ENCODE measurements at places on chromosomes 7 and 10. TPM values are rescaled to one million over a fixed set of nuclear protein-coding genes. Genes with fewer than 3 reads are reported as not detected.

DNA sequence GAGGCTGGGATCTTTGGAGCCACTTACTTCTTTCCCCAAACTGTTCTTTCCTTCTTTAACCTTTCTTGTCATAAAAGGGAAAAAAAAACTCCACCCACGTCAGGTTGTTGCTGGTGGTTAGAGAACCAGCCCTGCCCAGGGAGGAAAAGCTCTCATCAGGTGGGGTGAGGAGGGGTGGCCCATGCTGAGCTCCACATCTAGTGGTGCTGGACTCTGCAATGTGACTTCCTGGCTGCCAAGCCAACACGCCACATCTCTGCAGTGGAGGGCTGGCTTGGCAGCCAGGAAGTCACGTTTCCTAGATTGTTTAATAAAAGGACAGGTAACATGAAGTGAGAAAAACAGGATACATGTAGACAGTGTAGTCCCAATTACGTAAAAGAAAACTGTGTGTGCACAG, 37.4 kb downstream of the WIPF3 start:
- H3K27me3 ChIP-seq, result no peaks in the 10 kb centered on the region
- H3K4me3 ChIP-seq, result no peak overlapping the region
- H3K4me1 ChIP-seq, result no peaks in the 10 kb centered on the region
- no peak for DNase-seq
- H3K36me3 ChIP-seq, result no peaks in the 10 kb centered on the region

DNA sequence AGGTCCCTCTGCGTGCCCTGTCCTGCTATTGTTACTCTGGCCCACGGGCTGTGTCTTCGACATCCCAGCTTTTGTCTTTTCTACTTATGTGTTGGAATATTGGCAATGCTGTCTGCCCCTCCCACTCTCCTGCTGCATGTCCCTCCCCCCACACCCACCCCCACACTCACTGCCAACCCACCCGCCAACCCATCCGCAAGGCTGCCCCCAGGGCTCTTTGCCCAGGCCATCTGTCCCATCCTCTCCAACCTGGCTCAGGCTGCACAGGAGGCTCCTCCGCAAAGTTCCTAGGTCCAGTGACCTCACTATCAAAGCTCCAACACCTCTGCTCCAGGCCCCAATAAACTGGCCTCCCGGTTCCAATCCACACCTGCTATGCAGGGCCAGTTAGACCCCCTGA, 167.1 kb upstream of the PRR15 start:
- H3K4me1 ChIP-seq, result no peaks in the 10 kb centered on the region
- no peaks in the 10 kb centered on the region for H3K27me3 ChIP-seq
- no peak for DNase-seq
- no peaks in the 10 kb centered on the region for H3K36me3 ChIP-seq
- no peak overlapping the region for H3K4me3 ChIP-seq

GRCh38 chr10:74337330-74338016, 186.5 kb downstream of the ADK start:
- H3K4me3 ChIP-seq, result no peak overlapping the region
- DNase-seq, result no peak
- no peak overlapping the region for H3K27ac ChIP-seq
- H3K4me1 ChIP-seq, result no peaks in the 10 kb centered on the region

DNA sequence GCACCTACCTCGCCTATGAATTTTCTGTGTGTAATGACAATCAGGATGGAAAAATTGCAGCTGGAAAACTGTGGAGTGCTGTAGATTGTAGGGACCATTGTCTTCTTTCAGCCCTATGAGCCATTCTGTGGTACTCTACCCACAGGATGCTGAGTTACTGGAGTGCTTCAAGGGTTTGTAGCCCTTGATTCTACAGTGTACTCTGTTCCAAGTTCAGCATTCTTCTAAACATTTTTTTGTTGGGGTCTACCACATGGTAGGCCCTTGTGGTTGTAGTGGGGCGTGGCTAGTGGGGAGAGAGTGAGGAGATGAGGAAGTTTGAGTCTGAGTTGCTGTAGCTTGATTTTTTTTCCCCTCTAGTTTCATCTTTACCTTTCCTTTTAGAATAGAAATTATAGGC, 33.5 kb downstream of the REEP3 start:
- H3K36me3 ChIP-seq, result no peaks in the 10 kb centered on the region
- no peaks in the 10 kb centered on the region for H3K27me3 ChIP-seq
- H3K27ac ChIP-seq, result peak overlapping the region; percentile 28
- H3K4me1 ChIP-seq, result no peaks in the 10 kb centered on the region

DNA sequence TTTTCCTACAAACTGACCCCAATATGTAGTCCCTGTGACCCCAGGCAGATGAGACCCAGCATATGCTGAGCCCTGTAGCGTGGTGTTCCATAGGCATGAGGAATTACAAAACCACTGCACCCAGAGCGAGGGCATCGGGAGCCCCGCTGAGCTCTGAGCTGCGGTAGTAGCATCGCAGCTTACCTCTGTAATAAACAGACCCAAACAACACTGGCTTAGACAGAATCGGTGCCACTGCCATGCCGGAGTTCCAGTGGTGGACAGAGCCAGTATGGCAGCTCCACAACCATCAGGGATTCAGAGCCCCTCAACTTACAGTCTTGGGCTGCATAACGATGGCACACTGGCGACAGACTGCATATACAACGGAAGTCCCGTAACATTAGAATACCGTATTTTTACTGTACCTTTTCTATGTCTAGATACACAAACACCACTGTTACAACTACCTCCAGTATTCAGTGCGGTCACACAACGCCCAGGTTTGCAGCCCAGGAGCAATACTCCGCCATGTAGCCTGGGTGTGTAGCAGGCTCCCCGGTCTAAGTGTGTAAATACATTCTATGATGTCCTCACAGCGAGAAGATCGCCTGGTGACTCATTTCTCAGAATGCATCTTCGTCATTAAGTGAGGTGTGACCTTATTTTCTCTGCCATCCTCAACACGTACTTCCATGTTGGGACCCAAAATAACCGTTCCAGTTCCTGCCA, 68.8 kb downstream of the PROSER2 start:
- no peak overlapping the region for H3K4me3 ChIP-seq
- no peaks in the 10 kb centered on the region for H3K4me1 ChIP-seq
- H3K27ac ChIP-seq, result no peak overlapping the region
- no peak for DNase-seq

The HOXA9 gene
- 13.8 TPM for total RNA-seq

GRCh38 chr7:74479961-74480829, 26.5 kb downstream of the GTF2IRD1 start:
- no peaks in the 10 kb centered on the region for H3K27me3 ChIP-seq
- no peaks in the 10 kb centered on the region for H3K36me3 ChIP-seq
- peak; percentile 59 for DNase-seq
- H3K4me3 ChIP-seq, result peak overlapping the region; percentile 57
- H3K4me1 ChIP-seq, result peaks cover 78% of the 10 kb centered on the region

DNA sequence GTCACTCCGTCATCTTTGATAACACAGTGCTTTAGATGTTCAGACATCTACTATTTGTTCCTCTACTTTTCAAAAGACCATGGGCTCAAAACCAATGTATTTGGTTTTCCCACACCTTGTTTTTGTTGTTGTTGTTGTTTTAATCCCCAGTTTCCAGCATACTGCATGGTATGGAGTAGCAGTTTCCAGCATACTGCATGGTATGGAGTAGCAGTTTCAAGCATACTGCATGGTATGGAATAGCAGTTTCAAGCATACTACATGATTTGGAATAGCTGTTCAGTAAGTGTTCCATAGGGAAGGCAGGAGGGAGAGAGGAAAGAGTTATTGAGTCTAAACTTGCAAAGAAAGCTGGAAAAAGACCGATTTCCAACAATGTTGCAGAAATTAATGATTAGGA, 314.3 kb upstream of the PRKCQ start:
- H3K27ac ChIP-seq, result no peak overlapping the region
- no peaks in the 10 kb centered on the region for H3K27me3 ChIP-seq
- no peak for DNase-seq
- no peak overlapping the region for H3K4me3 ChIP-seq

The GRM3 gene
- not detected for total RNA-seq

GRCh38 chr10:34869135-34869836, 54.2 kb upstream of the PARD3 start:
- H3K27ac ChIP-seq, result no peak overlapping the region
- H3K36me3 ChIP-seq, result no peaks in the 10 kb centered on the region
- no peaks in the 10 kb centered on the region for H3K27me3 ChIP-seq
- no peak overlapping the region for H3K4me3 ChIP-seq
- H3K4me1 ChIP-seq, result peaks cover 11% of the 10 kb centered on the region

GRCh38 chr10:126123466-126123865, 227.1 kb downstream of the FANK1 start:
- H3K36me3 ChIP-seq, result no peaks in the 10 kb centered on the region
- H3K27ac ChIP-seq, result no peak overlapping the region
- no peaks in the 10 kb centered on the region for H3K27me3 ChIP-seq
- no peak for DNase-seq
- H3K4me3 ChIP-seq, result no peak overlapping the region

The ACSM6 gene
- not detected for total RNA-seq

- H3K4me3 ChIP-seq, result no peak overlapping the region
- no peak for DNase-seq
- H3K27ac ChIP-seq, result no peak overlapping the region
- H3K4me1 ChIP-seq, result peaks cover 9% of the 10 kb centered on the region
Measured at GRCh38 chr7:121610243-121610642, 214.1 kb upstream of the FAM3C start.

The RNF148 gene
- not detected for total RNA-seq

GRCh38 chr7:134565643-134566136, 16.8 kb downstream of the AKR1B15 start:
- H3K27ac ChIP-seq, result no peak overlapping the region
- H3K4me3 ChIP-seq, result no peak overlapping the region
- peaks cover 8% of the 10 kb centered on the region for H3K4me1 ChIP-seq
- H3K27me3 ChIP-seq, result no peaks in the 10 kb centered on the region
- DNase-seq, result no peak
- H3K36me3 ChIP-seq, result no peaks in the 10 kb centered on the region

- no peak overlapping the region for H3K27ac ChIP-seq
- H3K4me1 ChIP-seq, result no peaks in the 10 kb centered on the region
- no peak overlapping the region for H3K4me3 ChIP-seq
- no peaks in the 10 kb centered on the region for H3K36me3 ChIP-seq
- no peak for DNase-seq
Measured at GRCh38 chr7:124915242-124915641, 14.4 kb downstream of the POT1 start.

- no peaks in the 10 kb centered on the region for H3K27me3 ChIP-seq
- no peak overlapping the region for H3K4me3 ChIP-seq
- H3K27ac ChIP-seq, result peak overlapping the region; percentile 59
- H3K36me3 ChIP-seq, result no peaks in the 10 kb centered on the region
- H3K4me1 ChIP-seq, result no peaks in the 10 kb centered on the region
Measured at GRCh38 chr7:51307651-51308210, 8.9 kb downstream of the COBL start.

The NOLC1 gene
- total RNA-seq, result 58.2 TPM

The INHBA gene
- total RNA-seq, result 19.7 TPM

DNA sequence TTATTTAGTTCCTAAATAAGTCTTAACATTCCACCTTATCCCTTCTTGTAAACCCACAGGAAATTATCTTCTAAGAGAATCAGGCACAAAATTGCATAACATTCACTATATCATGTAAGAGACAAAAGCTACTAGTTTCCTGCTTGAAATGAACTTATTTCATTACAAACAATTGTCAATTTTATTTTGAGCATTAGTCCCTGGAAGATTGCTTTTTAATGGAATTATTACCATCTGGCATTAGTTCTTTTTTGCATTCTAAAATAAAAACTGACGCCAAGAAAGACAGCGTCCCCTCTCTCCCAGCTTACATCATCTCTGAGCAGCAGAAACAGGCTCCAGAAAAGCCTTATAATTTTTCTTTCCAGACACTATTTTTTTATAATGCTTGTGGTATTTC, 121.8 kb downstream of the NOC3L start:
- no peak overlapping the region for H3K27ac ChIP-seq
- H3K4me1 ChIP-seq, result no peaks in the 10 kb centered on the region

The VSTM4 gene
- total RNA-seq, result 18.2 TPM

- H3K4me1 ChIP-seq, result peaks cover 26% of the 10 kb centered on the region
- H3K36me3 ChIP-seq, result no peaks in the 10 kb centered on the region
- H3K4me3 ChIP-seq, result no peak overlapping the region
- no peak for DNase-seq
- H3K27me3 ChIP-seq, result no peaks in the 10 kb centered on the region
- no peak overlapping the region for H3K27ac ChIP-seq
Measured at GRCh38 chr10:119491966-119492757, 50.4 kb downstream of the RGS10 start.

DNA sequence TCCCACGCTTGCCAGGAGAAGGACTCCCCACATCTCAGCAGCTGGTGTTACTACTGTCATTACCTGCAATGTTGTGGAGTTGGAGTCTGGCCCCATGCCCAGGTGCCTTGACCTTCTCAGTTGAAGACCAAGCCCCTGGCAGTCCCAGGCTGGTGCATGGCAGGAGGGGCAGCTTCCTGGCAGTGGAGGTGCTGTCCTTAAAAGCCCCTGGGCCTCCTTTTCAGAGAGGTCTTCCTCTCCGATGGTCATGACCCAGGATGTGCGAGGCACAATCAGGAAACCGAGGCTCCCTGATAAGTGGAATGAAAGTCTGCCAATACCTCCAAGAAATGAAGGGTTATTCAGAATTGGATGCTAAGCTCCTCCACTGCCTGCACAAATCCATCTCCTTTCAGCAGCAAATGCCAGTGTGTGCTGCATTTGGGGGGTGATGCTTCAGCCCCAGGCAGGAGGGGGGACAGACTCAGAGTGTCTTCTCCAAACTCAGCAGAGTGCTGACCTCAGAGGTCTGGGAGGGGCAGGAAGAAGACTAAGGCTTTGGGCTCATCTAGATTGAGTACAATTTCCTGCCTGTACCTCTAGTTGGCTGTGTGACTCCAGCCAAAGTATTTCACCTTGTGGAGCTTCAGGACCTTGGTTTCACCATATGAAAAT, 97.0 kb upstream of the DDC start:
- no peaks in the 10 kb centered on the region for H3K36me3 ChIP-seq
- H3K4me3 ChIP-seq, result no peak overlapping the region
- DNase-seq, result no peak
- peaks cover 9% of the 10 kb centered on the region for H3K4me1 ChIP-seq

DNA sequence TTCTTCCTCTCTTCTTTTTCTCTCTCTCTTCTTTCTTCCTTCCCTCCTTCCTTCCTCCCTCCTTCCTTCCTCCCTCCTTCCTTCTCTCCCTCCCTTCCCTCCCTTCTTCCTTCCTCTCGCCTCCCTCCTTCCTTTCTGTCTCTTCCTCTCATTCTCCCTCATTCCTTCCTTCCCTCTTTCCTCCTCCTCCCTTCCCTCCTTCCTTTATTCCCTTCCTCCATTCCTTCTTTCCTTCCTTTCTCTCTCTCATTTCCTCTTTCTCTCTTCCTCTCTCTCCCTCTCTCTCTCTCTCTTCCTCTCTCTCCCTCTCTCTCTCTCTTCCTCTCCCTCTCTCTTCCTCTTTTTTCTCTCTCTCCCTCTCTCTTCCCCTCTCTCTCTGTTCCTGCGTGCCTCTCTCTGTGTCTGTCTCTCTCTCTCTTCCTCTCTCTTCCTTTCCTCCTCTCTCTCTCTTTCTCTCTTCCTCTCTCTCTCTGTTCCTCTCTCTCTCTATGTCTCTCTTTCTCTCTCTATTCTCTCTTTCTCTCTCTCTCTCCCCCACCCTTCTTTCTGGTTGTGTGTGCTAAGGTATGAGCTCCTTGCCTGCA, 80.1 kb upstream of the PFKP start:
- no peak for DNase-seq
- H3K4me3 ChIP-seq, result no peak overlapping the region
- no peaks in the 10 kb centered on the region for H3K36me3 ChIP-seq
- H3K27me3 ChIP-seq, result peaks cover 14% of the 10 kb centered on the region
- H3K4me1 ChIP-seq, result peaks cover 17% of the 10 kb centered on the region

- DNase-seq, result no peak
- no peak overlapping the region for H3K27ac ChIP-seq
- peaks cover 5% of the 10 kb centered on the region for H3K36me3 ChIP-seq
- no peaks in the 10 kb centered on the region for H3K27me3 ChIP-seq
- H3K4me3 ChIP-seq, result no peak overlapping the region
- no peaks in the 10 kb centered on the region for H3K4me1 ChIP-seq
Measured at GRCh38 chr10:60917331-60918280, 26.4 kb downstream of the RHOBTB1 start.

All from tibial nerve (tissue), 4 donors.